Mammary microvascular endothelial cell (primary cell): ENCODE measurements at places on chromosomes 4 and X. TPM values are rescaled to one million over a fixed set of nuclear protein-coding genes. Genes with fewer than 3 reads are reported as not detected.

INTS6L gene
- 0.93 and 1.5 TPM in 2 replicates for total RNA-seq

SAGE1 gene
- total RNA-seq: not detected in 2 replicates

GAGE13 gene
- total RNA-seq: not detected in 2 replicates

XAGE2 gene
- not detected in 2 replicates for total RNA-seq

SPIN2A gene
- total RNA-seq: 0.33 TPM in 1 of 2 replicates, not detected in the other

TMSB15A gene
- total RNA-seq: 7.7 and 8.9 TPM in 2 replicates

EOLA2 gene
- total RNA-seq: 28.6 and 28.8 TPM in 2 replicates
